ENCODE measurements at places on chromosomes 2 and 18.

- DNase-seq: no peak
Observed at GRCh38 chr18:26005950-26006349, 84.5 kb downstream of the SS18 start.

DNA sequence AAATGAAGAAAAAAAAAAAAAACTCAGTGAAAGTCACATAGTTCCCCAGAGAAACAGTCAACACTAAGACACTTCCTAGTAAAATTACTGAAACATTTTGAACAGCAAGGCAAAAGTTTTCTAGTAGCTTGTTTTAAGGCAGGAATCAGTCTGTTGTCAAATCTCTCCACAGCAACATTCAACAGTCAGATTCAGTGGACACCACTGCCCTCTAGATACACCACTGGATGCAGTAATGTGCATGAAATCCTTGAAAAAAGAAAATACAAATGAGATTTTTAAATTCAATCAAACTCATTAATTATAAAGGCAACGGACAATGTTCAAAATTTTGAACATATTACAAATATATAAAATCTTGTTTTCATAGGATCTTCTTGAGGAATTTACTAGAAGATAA, 46.4 kb downstream of the GRB14 start:
- no peak for DNase-seq

- DNase-seq: peak; percentile 78
Observed at GRCh38 chr2:237488295-237488694, 1.2 kb downstream of the MLPH start.

DNA sequence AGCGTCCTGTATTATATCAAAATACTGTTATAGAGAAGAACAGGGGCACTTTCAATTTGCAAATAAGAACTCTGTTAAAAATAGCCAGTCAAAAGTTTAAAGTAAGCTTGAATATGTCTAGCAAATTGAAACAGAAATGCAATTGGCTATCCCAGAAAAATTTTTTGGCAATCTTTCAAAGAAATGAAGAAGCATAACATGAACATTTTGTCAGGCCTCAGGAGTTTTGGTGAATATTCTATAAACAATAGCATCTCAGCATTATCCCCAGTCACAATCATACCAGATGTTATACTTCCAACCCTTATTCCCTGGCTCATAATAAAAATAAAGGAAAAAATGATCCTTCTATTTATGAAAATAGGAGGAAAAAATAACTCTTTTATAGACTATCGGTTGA, 252.4 kb downstream of the GRB14 start:
- no peak for DNase-seq

GRCh38 chr2:190607014-190607597, 41.8 kb upstream of the NAB1 start:
- no peak for DNase-seq

GRCh38 chr2:171706152-171706803, 19.0 kb downstream of the DYNC1I2 start:
- DNase-seq: no peak

Data from upper lobe of right lung (tissue), 1 donor.